Mesenteric fat pad (tissue), 1 donor: ENCODE measurements at places on chromosomes 5 and 9. TPM values are rescaled to one million over a fixed set of nuclear protein-coding genes. Genes with fewer than 3 reads are reported as not detected.

The HSPB3 gene
- not detected for total RNA-seq

The PRLR gene
- total RNA-seq: 2.4 TPM

The OR1L6 gene
- total RNA-seq: not detected

The NEUROG1 gene
- total RNA-seq: not detected

The FOXI1 gene
- total RNA-seq: not detected
